A172 (cell line): ENCODE measurements at places on chromosomes 6 and 20.

GRCh38 chr20:271528-271927 is 14.0 kb downstream of the DEFB132 start:
- DNase-seq = no peak

- peak; percentile 76 for DNase-seq
Measured at GRCh38 chr6:70398783-70399728, 14.3 kb upstream of the FAM135A start.

DNA sequence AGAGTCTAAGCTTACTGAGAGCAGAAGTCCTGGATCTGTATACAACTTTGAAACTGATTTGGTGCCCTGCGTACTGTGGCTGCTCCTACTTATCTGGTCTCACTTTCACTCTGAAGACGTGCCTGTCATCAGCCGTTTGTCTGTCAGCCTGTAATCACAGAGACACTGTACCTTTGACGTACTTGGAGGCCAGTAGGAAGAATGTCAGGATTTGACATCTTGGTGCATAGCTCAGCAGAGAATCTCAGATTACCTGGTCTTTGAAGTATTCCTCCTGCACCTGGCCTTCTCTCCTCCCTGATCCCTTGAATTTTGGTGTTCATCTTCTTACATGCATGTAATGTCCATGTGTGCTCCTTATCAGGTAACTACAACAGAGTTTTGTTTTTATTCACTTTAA is 37.7 kb downstream of the DSE start:
- DNase-seq = no peak

DNA sequence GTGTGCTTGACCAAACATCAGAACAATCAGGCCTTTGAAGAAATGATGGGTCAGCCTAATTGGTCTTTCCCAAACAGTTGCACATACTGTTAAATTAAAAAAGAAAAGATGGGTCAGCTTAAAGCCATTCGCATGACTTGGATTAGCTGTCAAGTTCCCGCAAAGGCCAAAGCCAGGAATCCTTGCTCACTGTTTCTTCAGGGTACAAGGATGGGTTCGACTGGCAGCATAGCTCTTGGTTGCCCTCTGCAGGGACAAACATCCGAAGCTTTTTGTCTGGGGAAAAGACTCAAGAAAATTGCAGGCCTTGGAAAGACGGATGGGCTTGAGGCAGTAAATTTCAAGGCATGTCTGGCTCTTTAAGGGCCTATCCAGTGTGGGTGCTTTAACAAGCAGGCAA is 168.0 kb downstream of the HDGFL1 start:
- peak; percentile 3 for DNase-seq

DNA sequence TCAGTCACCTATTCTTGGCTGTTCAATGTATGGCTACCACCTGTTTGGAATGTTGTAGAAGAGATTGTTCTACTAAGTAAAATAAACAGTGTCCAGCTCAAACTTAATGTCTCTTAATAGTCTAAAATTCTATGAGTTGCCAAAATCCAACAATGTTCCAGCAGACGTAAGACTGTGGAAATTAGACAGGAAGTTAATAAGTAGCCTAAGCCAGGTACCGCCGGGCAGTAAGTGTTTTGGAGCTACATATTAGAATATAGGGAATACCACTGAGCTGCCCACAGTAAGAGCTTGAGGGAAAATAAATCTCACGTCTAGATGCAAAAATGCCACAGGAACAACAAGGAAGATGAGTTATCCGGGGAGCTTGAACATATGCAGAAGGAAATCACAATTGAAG is 7.8 kb upstream of the MANEA start:
- DNase-seq = no peak

DNA sequence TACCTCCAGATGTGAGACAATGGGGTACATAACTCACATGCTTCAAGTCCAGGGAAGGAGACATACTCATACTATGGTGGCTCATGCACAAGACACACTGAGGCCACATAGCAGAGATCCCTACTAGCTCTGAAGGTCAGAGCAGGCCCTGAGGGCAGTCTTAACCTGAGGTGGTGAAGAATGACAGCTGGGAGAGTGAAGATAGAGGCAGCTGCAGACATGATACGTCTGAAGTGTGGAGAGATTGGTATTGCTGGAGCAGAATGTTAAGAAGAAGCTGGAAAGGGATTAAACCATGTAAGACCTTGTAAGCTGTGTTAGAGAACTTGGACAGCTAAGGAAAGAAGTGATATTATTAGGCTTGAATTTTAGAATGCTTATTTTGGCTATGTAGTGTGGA is 32.9 kb downstream of the PGM3 start:
- DNase-seq = no peak
